ENCODE measurements at places on chromosomes 13 and 19.

- DNase-seq, result no peak
These were observed 59.9 kb upstream of the DOCK9 start for GRCh38 chr13:99037756-99038155.

DNA sequence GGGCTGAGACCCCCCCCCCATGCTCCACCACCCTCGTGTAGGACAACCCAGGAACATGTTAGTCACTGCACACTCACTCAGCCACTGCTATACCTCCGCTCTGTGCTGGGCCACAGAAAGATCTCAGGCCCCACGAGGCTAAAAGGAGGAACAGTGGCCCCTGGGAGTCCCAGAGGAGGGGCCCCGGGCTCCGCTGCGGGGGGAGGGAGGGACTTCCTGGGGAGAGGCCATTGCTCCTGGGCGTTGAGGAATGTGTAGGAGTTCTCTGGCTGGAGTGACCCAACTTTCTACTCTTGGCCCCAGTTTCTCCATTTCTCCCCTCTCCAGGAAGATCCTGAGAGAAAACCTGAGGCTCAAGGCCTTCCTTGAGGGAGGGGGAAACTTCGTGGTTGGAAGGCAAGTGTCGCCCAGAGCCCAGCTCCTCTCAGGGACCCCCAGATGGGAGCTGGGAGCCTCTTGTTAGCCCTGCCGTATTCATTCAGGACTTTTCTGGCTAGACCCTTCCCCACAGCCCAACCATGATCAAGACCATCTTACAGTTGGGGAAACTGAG is 13.6 kb downstream of the ONECUT3 start:
- no peak for DNase-seq

DNA sequence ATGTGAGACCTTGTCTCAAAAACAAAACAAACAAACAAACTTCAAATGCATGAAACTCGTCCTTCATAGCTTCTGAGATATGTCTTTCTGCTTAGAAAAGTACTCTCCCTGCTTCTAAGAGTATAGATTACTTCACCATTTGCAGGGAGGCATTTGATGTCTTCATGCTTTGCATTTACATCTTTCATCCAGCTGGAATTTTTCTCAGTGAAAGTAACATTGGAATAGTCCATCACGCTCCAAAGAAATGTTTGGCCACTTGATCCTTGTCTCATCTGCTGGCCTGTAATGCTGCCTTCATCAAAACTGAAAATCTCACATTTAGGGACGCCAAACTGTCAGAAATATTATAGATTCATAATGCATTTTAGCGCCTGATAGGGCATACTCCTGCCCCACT is 19.2 kb downstream of the PNMA8A start:
- no peak for DNase-seq

- DNase-seq, result no peak
These were observed 1.8 kb downstream of the TNFAIP8L1 start for GRCh38 chr19:4641132-4641531.

DNA sequence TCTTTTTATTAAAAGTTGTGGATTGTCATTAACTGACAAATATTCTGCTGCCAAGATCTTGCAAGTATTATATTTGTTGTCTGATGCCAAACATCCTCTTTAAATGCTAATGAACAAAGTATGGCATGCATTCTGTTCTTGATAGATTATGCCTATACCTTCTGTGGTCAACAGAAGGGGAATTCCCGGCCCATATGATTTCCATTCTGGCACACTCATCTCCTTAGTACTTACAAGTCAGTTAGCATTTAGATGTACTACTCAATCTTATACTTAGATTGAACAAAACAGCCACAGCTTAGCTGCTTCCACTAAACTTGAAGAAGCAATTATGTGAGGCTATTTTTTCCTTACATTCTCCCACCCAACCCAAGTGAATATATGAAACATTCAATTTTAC is 246.1 kb upstream of the DACH1 start:
- no peak for DNase-seq

- no peak for DNase-seq
These were observed 3.3 kb downstream of the RNASEH2B start for GRCh38 chr13:50912851-50913250.

DNA sequence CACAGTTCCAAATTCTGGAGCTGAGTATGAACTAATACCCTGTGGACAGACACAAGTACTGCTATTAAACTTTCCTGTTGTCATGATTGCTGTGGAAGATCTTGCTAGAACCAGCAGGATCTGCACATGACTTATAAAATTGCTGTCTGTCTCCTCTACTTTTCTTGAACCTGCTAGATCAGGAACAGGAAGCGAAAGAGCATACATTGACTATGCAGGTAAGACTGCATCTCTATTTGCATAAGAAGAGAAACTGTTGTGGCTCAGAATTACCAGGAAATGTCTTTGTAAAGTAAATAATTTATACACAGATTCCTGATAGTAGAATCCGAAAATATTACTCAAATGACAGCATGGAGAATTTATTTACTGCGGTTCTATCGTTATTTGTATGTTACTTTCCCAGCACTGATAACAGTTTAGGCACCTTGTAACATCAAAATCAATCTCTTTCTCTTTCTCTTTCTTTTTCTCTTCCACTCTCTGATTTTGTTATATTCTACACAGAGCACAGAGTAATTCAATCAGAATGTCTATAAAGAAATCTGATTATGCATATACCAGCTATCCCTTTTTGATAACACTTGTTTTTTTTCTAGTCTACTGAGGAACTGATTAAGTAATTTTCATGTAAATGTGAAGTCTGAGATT is 226.5 kb downstream of the MYO16 start:
- no peak for DNase-seq

- DNase-seq, result no peak
These were observed 434.7 kb downstream of the DIAPH3 start for GRCh38 chr13:59728896-59729545.

GRCh38 chr13:27670861-27671260 is 49.2 kb downstream of the POLR1D start:
- no peak for DNase-seq

GRCh38 chr19:35665604-35666003 is 713 bp upstream of the UPK1A start:
- no peak for DNase-seq

- DNase-seq, result no peak
These were observed 23.8 kb downstream of the ZSWIM9 start for GRCh38 chr19:48194041-48194843.

DNA sequence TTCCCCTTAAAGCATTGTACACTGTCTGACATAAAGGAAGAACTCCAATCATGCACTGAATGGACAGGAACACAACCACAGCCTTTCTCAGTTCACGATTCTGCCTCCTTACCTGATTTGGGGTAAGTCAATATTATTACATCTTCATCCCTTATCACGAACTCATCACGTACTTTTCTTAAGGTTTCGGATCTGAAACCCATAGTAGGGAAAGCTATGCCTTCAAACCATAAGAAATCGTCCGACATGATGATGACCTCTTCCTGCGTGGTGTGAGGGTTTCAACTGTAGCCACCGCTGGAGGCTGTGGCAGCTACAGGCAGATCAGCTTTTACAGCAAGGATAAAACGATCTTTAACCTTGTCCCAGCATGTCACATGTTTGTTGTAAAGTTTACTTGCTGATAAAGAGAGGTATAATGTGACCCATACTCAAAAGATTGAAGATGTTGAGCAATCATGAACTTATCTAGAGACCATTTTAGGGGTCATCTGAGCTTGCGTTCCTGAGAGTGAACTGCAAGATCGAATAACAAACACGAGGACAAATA is at the start of gene SULT2A1:
TSS of gene SULT2A1 (minus strand) at position 306 of the 550 bp plus-strand sequence. CDS start at position 248, 58 bp downstream.
- no peak for DNase-seq

DNA sequence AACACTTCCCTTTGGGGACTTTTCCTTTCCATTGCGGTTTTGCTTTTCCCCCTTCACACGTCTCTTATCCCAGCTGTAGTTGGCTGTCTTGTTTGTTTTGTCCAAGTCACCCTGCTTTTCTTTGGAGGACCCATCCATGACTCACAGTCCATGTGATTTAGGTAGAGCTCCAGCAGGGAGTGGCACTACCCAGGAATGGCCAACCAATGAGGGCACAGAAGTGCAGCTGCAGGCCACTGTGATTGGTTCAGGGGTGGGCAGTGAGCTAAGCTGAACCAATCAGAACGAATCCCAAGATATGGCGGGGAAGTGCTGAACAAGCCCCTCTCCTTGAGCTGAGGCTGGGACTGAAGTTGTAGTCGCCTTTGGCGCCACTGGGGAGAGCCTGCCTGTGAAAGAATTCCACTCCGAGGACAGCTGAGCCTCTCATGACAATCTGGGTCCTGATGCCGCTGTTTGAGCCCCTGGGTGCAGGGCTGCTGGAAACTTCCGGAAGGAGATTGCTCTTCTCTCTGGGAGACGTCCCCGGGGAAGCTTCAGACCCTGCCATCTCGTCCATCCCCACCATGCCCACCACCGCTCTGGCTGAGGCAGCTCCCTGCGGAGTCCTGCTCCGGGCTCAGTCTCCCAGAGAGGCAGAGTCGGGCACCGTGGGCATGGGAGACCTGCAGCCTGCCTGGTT is 62.9 kb upstream of the URI1 start:
- DNase-seq, result no peak

DNA sequence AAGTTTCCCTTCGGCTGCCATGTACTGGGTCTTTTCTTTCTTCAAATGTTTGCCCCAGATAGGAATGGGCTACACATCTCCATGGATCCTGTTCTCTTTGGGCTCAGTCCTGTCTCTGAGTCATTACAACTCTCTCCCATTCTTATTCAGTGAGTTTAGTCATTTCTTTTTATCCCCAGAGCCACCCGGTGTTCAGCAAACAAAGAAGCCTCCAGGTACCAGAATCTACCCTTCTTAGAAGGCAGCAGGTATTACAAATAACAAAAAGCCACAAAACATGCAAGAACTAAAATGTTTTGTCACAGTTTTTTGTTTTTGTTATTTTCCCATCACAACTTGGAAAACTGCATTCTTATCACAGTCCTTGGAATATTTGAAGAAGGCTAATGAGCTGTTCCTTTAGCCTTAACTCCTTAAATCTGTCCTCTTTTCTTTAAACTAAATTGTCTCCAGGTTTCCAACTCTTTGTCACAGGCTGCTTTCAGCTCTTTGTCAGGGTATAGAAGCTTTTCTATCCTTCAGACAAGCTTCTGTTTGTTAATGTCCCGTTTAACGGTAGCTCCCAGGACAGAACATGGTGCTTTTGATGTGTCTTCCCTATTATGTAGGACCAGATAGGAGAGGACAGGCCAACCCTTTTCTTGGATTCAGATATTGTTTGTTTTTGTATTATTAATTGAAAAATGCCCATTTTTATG is 215.5 kb upstream of the HTR2A start:
- no peak for DNase-seq

GRCh38 chr19:44596428-44597130 is 16.8 kb upstream of the IGSF23 start:
- DNase-seq, result no peak

GRCh38 chr13:46396341-46396740 is 9.3 kb upstream of the RUBCNL start:
- DNase-seq, result no peak

DNA sequence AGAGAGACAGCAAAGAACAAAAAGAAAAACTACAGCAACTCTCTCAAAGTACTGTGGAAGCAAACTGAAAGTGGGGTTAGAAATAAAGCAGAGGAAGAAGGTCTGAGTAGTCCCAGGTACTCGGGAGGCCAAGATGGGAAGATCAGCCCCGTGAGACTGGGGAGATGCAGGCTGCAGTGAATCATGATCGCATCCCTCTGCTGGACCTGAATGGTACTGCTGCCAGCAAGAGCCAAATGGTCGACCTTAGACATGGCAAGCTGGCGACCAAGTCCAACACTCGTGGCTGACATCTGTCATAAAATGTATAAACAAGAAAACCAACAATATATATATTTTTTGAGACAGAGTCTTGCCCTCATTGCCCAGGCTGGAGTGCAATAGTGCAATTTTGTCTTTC is 33.7 kb upstream of the ZNF724 start:
- no peak for DNase-seq

DNA sequence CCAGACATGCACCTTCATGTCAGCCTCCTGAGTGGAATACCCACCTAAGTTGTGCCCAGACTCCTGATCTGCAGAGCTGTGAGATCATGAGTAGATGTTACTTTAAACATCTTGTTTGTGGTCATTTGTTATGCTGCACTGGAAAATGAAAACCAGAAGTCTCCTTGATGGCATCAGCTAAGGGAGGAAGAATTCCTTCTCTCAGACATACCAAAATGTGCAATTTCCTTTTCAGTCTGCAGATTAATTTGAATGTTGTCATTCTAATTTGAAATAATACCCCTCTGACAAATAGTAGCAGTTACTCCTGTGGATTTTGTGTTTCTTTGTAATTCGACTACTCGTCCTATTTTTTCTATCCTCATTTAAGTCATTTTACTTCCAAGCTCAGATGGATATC is 59.3 kb downstream of the ITGBL1 start:
- no peak for DNase-seq

DNA sequence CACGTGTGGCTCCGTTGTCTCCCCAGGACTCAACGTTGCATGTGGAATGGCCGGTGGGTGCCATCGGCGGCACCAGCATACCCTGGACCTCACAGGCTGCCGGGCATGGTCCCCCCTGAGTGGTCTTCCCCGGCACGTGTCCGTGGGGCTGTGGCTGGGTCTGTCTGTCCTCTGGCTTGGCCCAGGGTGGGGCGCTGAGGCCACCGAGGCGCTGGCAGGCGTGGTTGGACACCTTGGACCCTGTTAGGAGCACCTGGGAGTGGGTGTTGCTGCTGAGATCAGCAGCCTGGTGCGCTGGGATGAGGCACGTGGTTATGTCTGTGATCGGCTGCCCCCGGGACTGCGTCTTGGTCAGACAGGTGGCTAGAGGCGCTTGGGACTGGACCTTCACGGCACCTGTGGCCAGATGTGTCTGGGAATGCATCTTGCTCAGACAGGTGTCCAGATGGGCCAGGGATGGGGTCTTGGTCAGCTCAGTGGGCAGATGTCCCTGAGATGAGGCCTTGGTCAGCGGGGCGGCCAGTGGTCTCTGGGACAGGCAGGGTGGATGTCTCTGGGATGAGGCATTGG is 9.2 kb downstream of the IQCN start:
- DNase-seq, result no peak

- no peak for DNase-seq
These were observed 10.3 kb downstream of the PDE4A start for GRCh38 chr19:10430505-10431253.

GRCh38 chr19:18223860-18224524 is 2.2 kb downstream of the PDE4C start:
- no peak for DNase-seq

- no peak for DNase-seq
These were observed 33.7 kb downstream of the VSTM1 start for GRCh38 chr19:54029930-54030490.

- DNase-seq, result no peak
These were observed 27.7 kb downstream of the ZNF461 start for GRCh38 chr19:36638862-36639510.

DNA sequence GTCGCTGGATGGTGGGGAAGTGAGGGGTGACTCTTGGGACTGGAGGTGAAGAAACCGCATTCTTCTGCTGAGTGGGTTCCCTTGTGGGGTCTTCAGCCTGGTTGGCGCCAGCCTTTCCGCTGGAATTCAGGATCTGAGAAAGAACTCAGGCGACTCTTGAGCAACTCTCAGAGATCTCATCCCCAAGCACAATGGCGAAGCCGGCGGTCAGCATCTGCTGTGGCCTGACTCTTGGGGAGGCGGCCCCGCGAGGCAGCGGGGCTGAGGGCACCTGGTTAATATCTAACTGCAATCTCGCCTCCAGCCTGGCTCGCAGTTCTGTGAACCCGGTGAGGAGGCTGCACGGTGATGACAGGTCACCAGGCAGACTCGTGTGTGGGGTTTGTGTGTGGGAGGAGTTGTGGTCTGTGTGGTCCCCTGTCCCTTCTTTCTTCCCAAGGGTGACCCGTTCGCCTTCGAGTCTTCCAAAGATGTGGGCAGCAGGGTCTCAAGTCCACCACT is 883 bp downstream of the ZNF441 start:
- DNase-seq, result no peak
